Endothelial cell of umbilical vein (primary cell): ENCODE measurements at places on chromosomes 13 and 19. TPM values are rescaled to one million over a fixed set of nuclear protein-coding genes. Genes with fewer than 3 reads are reported as not detected.

GRCh38 chr19:52273301-52273700, 3.9 kb downstream of the ZNF766 start:
- no peak for DNase-seq

- DNase-seq, result peak; percentile 75
These were observed 10.2 kb downstream of the OXGR1 start for GRCh38 chr13:96984051-96984508.

GRCh38 chr19:38727868-38728660, 16.2 kb downstream of the CAPN12 start:
- no peak for DNase-seq

DNA sequence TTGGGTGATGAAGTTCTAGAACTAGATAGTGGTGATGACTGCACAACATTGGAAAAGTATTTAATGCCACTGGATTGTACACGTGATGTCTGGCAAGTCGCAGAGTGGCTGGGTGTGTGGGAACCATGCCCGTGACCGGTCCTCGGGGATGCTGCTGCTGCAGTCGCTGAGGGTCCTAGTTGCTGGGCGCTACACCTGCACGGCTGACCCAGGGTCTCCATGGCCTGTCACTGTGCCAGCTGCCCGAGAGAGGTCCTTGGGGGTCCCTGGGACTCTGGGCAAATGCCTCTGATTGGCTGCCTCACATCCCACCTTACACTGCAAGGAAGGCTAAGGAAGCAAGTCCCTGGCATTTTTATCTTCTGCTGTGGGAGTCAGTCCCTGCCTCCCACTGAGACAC, 109.1 kb upstream of the PABPC3 start:
- no peak for DNase-seq

GRCh38 chr19:42469311-42470235, 26.8 kb upstream of the CXCL17 start:
- DNase-seq, result no peak

DNA sequence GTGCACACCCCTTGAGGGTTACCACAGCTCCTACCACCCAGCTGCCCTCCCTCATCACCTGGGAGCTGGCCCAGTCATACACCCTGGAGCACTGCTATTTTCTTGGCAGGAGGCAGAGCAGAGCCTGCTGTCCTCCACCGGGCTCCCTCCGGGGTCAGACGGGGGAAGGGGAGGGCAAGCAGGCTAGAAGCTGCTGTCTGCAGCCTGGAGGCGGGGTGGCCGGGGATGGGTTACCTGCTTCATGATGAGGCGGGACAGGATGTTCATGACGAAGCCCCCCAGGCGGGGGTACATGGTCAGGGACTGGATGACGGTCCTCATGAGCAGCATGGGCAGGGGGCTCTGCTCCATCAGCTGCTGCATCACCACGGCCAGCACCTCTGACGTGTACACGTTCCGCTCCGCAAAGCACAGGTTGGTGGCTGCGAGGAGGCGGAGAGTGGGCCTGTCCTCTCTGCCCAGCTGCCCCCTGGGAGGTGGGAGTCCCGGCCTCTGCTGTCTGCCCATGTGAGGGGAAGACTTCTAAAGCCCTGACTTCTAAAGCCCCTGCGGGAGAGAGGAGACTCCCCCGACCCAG, 2.7 kb upstream of the RSPH6A start:
- DNase-seq, result no peak

- peak; percentile 72 for DNase-seq
These were observed 12.3 kb downstream of the TPT1 start for GRCh38 chr13:45328661-45329111.

DNA sequence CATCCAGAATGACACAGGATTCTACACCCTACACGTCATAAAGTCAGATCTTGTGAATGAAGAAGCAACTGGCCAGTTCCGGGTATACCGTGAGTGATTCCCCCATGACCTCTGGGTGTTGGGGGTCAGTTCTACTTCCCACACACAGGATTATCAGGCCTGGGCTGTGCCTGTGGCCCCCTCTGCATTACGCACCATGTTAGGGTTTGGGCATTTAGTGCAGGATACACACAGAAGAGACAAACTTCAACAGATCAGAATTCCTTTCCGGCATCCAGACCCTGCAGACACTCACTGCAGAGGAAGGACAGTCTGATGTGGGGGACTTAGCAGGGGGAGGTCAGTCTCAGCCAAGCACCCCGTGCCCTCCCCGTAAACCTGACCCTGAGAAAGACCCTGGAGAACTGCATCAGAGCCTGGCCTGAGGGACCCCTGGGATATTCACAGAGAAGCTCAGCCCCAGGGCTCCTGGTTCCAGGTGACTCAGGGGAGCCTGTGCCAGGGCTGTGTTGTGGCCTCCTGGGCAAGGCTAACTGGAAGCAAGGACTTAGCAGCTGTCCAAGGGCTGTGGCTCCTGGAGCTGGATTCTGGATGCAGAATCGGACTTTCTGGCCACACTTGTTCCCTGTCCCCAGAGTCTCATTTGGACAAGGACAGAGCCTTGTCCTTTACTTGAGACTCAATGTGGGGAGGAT, 1.7 kb downstream of the CEACAM5 start:
- no peak for DNase-seq

DNA sequence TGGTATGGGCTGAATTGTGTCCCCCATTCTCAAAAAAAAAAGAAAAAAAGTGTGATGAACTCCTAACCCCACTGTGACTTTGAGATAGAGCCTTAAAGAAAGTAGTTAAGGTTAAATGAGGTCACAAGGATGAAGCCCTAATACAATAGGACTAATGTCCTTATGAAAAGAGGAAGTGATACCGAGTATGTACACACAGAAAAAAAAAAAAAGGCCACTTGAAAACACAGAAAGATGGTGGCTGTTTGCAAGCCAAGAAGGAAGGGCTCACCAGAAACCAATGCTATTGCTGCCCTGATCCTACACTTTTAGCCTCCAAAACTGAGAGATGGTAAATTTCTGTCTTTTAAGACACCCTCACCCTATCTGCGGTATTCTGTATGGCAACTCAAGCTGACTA, 955.6 kb downstream of the PCDH17 start:
- no peak for DNase-seq

DNA sequence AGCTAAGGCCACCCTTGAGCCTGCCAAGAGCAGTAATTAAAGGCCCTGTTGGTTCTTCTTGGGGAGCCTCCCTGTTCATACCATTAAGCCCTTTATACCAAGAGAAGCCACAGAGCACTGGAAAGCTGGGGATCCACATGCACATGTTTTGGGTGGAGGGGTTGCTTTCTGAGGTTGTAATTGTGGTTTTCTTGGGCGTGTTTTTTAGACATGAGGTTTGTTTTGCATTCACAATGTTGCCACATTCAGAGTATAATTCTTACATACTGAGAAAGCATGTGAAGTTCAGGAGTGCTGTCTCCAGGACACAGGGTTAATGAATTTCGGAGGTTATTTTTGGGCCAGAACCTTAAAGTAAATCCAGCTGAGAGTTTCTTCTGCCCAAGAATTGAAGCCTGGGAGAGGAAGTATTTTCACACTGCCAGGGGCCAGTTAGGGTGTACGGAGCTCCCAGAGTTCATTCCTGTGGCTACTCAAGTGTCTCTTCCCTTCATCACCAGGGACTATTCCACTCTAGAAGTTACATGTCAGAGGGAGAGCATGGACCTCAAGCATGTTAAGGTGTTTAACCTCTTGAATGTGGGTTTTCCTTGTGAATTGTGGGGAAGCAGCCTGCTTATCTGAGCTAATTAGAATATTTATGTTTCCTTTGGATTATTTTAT, 37.0 kb downstream of the ZNF136 start:
- no peak for DNase-seq

DNA sequence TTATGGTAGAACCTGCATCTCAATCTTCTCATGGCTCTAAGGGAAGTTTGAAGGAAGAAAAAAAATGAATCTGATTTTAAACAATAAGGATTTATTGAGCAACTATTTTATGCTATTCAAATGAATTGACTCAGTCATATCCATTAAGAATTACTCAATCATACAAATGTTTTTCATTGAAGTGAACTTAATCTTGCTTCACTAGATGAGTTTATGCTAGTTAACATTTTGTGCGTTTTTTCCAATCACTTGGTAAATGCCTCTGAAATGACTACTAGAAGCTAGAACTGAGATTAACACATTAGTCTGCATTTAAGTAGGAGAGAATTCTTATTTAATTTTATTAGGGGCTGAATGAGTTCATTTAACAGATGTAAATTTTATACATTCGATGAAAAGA, 25.2 kb downstream of the RXFP2 start:
- no peak for DNase-seq

GRCh38 chr13:88223958-88224357, 552.8 kb downstream of the SLITRK5 start:
- DNase-seq, result no peak

DNA sequence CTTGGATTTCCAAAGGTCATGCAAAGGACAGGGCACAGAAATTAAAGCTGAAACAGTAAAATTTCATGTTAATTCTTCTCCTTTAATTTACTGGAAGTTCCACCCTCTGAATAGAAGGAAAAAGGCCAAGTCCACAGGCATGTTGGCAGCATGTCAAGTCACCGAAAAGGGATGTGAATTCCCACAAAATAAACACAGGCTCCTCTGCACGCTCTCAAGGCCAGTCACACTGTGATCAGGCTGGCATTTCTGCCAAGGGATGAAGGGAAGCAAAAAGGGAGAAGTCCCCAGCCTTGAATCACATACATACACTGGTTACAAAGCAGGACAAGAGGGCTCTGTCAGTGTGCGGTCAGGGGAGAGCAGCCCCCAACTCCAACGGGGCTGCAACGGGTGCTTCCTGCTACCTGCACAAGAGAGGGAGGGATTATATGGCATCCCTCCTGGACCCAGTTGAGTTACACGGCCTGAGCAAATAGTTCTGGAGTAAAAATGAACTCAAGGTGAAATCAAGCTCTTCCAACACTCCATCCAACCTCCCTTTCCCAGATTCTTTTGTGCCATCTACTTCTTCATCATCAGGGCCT, 6.9 kb downstream of the DCLK1 start:
- peak; percentile 67 for DNase-seq

DNA sequence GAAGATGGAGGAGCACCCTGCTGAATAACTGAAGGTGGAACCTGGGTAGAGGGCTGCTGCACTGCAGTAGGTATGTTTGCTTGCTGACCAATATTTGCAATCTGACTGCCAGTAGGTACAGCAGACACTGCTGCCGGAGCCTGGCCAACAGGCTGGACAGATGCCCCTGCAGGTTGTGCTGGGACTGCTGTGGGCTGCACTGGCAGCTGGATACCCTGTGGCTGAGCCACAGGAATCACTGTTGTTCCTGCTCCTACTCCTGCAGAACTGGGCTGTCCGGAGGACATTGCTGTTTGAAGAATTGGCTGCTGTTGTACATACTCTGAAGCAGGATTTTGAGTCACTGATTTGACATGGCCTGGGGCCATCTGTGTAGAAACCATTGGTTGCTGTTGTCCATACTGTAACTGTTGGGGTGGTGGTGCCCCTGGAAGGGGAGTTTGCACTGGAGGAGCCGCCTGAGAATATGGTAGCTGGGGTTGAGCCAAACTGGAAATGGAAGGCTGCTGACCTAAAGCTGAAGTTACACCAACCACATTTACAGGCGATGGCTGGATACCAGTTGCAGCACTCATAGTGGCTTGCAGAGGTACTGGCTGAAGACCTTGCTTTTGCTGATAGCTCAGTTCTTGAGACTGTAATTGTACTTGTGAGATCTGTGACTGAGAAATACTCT, 2.2 kb downstream of the TSC22D1 start:
- DNase-seq, result peak; percentile 16

DNA sequence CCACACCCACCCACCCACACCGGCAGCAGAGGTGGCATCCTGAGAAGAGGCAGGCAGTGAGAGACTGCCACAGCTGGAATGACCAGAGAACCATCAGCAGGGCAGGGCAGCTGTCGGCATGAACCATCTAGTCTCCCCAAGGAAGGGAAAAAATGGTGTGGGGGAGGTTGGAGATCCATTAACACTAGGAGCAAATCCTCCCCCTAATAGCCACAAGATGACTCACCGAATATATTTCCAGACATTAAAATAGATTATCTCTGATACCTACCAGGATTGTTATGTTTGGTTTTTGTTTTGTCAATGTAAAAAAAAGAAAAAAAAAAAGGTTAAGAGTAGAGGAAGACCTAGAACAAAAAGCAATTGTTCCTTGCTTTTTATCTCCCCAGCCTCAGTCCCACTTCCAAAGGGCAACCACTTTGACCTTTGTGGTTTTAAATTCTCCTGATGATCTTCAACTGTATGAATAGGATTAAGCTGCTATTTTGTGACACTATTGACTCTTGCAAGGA, 34.2 kb downstream of the THSD1 start:
- peak; percentile 76 for DNase-seq

- peak; percentile 85 for DNase-seq
These were observed at the start of gene CCDC169 for GRCh38 chr13:36297366-36298338. CCDC169 (minus strand) TSS chr13:36297814; CDS start chr13:36297719, 95 bp downstream.

- DNase-seq, result no peak
These were observed 136.3 kb upstream of the CSNK1A1L start for GRCh38 chr13:37241786-37242185.

- peak; percentile 26 for DNase-seq
These were observed 57.5 kb downstream of the SLC7A1 start for GRCh38 chr13:29537736-29538651.

- DNase-seq, result no peak
These were observed 156.5 kb downstream of the LMO7 start for GRCh38 chr13:75792526-75793187.

DNA sequence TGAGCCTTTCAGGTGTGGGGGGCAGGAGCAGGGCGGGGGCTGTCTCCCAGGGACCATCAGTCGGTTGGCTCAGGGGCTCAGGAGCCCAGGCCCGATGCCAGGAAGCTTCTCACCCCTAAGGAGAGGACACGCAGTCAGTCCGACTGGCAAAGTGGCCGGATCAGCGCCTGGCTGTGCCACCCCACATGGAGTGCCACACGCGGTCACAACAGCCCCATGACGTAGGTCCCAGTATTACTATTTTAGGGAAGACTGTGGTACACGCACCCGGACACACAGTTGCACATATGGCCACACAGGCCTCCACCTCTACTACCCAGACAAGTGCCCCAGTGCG, 29.3 kb upstream of the GRTP1 start:
- DNase-seq, result no peak

- DNase-seq, result peak; percentile 76
These were observed 6.4 kb downstream of the KLF16 start for GRCh38 chr19:1856698-1857603.

DNA sequence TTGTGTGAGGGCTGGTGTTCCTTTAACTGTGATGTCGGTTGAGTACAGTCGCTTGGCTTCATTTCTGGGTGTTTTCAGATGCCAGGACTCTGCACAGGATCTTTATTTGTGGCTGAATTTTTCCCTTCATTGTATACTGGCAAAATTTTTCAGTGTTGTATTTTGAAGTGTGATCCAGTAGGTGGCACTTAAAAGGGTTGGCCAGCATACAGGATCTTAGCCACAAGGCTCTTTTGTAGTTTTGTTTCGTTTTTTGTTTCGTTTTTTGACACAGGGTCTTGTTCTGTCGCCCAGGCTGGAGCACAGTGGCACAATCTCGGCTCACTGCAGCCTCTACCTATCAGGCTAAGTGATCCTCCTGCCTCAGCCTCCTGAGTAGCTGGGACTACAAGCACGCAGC, 8.7 kb downstream of the FCAR start:
- DNase-seq, result peak; percentile 9

- DNase-seq, result peak; percentile 54
These were observed 73.5 kb upstream of the PCDH17 start for GRCh38 chr13:57558051-57558467.

Gene ZNF724
- total RNA-seq, result 5.0 and 6.0 TPM in 2 replicates

Gene OR7C1
- not detected in 2 replicates for total RNA-seq

Gene BORCS8
- total RNA-seq, result 35.6 and 45.8 TPM in 2 replicates

Gene UBE2L5
- not detected in 2 replicates for total RNA-seq

Gene SHANK1
- 1.2 and 1.9 TPM in 2 replicates for total RNA-seq

Gene KIRREL2
- not detected in 2 replicates for total RNA-seq

Gene MISP
- not detected in 2 replicates for total RNA-seq

Gene C1QTNF9B
- not detected in 2 replicates for total RNA-seq

Gene NLRP7
- total RNA-seq, result not detected in 2 replicates

Gene CNFN
- 0.73 TPM in 1 of 2 replicates, not detected in the other for total RNA-seq

Gene PRSS57
- total RNA-seq, result not detected in 2 replicates
